HT1080 (cell line): ENCODE measurements at places on chromosomes 7 and 10.
A peak's percentile ranks its signal among the peaks of the same experiment; 100 is the strongest.

DNA sequence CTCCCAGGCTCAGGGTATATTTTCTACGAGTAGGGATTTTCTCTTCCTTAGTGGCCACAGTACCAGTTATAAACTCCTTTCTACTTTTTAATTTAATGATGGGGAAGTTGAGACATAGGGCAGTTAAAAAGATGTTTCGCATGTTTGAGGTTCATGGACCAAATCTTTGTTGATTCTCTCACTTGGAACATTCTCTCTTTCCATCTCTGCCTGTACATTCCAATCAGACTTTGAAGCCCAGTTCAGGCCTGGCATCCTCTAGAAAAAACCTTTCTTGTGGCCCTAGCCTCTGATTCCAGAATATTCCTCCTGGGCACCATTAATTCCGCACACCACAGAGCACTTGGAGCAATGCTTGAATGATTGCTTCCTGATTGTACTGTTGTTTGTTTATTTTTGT lies 18.5 kb downstream of the SLC13A4 start:
- DNase-seq = no peak

GRCh38 chr10:96767611-96768010 lies 47.3 kb upstream of the PIK3AP1 start:
- DNase-seq = no peak

GRCh38 chr7:53473371-53473770 lies 437.9 kb downstream of the POM121L12 start:
- peak; percentile 37 for DNase-seq

GRCh38 chr7:89311886-89312285 lies 516.3 kb upstream of the TEX47 start:
- DNase-seq = no peak
